Activated gamma-delta T cell treated with anti-CD3 and anti-CD28 coated beads, Interleukin-2, amount 50 U/mL, for 16 hours (primary cell): ENCODE measurements at places on chromosomes 4 and X.

GRCh38 chr4:40822420-40823166 lies 72.8 kb downstream of the NSUN7 start:
- DNase-seq: no peak

GRCh38 chr4:176226736-176227135 lies 31.4 kb upstream of the SPATA4 start:
- no peak for DNase-seq

GRCh38 chr4:172055046-172055445 lies 241.8 kb downstream of the GALNTL6 start:
- no peak for DNase-seq

GRCh38 chr4:100109921-100110320 lies 80.3 kb downstream of the DDIT4L start:
- no peak for DNase-seq

- no peak for DNase-seq
Measured at GRCh38 chrX:20373063-20373462, 106.4 kb upstream of the RPS6KA3 start.

DNA sequence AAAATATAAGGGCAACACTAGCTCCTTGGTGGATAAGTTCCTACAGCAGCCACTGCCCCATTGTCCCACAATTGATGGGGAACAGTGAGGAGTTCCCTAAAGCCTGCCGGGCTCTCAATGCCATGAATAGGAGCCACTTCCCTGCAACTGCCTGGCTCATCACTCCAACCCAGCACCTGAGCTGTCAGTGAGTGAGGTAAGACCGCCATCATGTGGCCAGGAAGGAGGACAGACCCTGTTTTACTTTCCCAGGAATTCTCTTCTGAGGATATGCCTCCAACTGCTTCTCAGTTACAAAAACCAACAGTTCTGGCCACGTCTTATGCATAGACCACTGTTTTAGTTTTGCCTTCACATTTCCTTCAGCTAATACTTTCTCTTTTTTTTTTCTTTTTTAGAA lies 45.5 kb downstream of the SRPX start:
- no peak for DNase-seq

DNA sequence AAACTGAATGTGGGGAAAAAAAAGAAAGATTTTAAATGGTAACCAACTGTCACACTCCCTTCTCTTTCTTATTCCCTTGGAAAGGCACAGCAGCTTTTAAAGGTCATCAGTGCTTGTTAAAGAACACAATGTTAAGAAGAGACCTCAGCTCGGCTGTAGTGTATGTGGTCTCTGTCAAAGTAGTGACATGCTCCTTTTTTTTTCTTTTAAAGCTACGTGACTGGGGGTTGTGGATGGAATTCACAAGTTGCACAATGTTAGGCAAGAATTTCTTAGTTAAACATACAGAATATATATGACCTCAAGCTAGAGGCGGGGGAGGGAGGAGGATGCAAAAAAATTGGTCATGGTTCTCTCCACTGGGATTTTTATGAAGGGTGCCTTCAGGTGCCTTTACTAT lies 45.6 kb downstream of the OCRL start:
- DNase-seq: no peak

DNA sequence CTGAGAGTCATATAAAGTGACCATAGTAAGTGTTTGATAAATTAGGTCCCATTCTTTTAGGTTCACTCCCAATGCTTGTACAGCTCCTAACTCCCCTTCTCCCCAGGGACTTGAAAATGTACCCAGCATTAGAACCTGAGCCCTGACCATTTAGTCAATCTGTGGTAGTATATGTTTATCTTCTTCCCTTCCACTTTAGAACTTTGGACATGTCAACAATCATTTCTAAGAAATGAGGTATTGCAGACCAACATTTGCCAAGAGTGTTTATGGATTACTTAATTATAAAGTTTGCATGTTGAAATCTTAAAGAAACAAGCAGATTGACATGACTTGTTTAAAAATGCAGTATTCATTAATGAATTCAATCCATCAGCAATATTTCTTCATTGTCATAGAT lies 26.0 kb downstream of the AFM start:
- DNase-seq: no peak

DNA sequence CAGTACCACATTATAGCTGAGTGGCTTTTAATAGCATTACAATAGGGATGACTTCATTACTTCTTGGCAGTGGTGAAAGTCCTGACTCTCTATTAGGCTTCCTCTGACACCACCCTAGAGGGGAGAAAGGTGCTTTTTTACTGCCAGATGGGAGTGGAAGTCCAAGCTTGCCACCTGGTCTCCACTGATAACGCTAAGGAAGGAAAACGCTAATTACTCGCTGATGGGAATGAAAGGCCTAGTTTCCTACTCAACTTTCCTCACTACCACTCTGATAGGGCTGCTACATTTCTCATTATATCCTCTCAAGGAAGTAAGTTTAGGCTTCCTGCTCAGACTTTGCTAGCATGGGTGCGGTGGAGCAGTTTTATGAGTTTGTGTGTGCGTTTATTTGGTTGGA lies 62.3 kb upstream of the PAGE3 start:
- DNase-seq: no peak

GRCh38 chr4:73583666-73584065 lies 36.6 kb downstream of the RASSF6 start:
- no peak for DNase-seq

DNA sequence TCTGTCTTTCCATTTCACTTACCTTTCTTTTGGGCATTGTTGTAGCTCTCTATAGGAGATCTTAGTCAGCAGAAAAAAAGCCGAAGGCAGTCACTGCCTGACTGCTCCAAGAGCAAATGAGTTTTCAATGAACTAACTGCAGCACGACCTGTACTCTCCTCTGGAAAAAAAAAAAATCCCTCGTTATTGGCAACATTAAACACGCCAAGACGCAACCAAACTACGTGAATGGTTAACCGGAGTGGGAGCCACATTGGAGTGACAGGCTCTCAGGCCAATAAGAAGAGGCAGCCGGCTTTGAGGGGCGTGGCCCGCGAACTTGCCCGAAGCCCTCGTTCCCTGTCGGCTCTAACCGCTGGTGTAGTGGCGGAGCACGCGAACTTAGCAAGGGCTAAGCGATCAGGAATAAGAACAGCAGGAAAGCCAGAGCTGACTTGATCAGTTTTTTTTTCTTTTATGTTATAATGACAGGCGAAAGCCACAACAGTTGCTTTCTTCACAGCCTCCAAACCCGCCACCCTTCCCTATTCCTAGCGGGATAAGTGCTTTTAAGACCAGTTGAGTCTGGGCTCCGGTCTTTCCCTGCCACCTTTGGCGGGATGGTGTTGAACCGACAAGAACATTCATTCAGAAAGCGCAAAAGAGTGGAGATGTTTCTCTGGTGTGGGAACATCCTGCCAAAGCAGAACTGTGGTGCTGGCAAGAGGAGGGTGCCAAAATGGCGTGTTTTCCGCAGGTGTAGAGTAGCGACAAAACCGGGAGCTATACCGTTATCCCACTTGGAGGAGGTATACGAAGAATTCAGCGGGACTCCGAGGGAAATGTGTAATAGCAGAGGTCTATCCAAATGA lies 80.0 kb downstream of the HMGN5 start:
- peak; percentile 67 for DNase-seq

DNA sequence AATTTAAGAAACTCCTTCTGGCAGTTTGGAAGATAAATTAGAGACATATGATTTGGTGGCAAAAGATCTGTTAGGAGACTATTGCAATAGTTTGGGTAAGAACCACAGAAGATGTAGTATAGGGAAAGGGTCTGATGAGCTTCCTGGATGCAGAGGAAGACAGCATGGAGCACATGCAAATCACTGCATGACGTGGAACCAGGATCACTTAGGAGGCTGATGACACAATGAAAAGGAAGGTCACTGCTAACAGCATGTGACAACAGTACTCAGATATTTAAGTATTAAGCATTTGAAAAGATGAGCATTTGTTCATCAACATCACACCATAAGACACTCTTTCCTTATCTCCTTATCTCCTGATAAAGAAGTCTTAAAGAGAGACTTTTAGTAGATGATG lies 167.8 kb upstream of the LDB2 start:
- no peak for DNase-seq

DNA sequence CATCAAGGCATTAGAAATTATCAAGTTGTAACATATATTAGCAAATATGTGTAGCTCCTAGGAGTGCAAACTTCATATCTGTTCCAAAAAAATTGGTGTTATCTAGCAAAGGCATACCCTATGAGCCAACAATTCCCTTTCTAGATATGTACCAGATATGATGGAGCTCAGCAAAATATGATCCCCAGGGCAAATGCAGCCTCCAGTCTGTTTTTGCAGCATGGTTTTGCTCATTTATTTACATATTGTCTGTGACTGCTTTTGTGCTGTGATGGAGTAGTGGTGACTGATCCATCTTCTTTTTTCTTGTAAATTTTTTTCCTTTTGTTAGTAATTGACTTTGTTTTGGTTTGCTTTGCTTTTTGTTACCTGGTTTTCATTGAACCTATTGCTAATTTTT lies 41.0 kb downstream of the CEP135 start:
- DNase-seq: no peak

GRCh38 chrX:15567886-15568616 lies 32.7 kb downstream of the ACE2 start:
- no peak for DNase-seq

DNA sequence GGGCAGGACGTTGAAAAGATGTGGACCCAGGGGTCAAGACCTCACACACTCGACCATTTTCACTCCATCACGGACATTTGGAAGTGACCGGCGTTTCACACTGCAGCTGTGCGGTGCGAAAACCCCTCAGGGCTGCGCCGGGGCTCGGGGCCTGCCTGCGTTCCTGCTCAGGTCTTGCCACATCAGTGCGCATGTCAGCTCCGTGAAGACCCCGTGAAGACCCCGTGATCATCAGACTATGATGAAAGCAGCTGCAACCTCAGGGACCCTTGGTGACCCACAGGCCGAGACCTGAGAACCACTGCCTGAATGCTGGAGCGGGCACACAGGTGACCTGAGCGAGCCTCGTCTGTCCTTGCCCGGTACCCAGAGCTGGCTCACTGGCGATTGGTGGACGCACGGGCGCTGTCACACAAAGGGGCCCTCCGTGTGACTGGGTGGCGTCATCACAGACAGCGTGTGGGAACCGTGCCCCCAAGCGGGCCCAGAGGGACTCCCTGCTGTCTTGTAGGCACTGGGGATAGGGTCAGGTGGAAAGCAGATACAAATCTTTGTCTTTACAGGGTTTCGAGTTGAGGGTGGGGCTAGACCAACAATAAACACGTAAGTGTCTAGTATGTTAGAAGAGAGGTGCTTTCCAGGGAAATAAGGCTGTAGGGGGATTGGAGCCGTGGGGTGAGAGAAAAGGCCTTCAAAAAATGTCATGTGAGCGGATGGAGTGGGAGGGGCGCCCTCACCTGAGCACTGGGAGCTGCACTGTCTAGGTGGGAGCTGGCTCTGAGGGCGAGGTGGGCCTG lies 12.7 kb downstream of the MSANTD1 start:
- DNase-seq: no peak

- DNase-seq: no peak
Measured at GRCh38 chr4:177386278-177386815, 55.9 kb downstream of the AGA start.

- no peak for DNase-seq
Measured at GRCh38 chr4:100555611-100556337, 38.0 kb upstream of the EMCN start.

DNA sequence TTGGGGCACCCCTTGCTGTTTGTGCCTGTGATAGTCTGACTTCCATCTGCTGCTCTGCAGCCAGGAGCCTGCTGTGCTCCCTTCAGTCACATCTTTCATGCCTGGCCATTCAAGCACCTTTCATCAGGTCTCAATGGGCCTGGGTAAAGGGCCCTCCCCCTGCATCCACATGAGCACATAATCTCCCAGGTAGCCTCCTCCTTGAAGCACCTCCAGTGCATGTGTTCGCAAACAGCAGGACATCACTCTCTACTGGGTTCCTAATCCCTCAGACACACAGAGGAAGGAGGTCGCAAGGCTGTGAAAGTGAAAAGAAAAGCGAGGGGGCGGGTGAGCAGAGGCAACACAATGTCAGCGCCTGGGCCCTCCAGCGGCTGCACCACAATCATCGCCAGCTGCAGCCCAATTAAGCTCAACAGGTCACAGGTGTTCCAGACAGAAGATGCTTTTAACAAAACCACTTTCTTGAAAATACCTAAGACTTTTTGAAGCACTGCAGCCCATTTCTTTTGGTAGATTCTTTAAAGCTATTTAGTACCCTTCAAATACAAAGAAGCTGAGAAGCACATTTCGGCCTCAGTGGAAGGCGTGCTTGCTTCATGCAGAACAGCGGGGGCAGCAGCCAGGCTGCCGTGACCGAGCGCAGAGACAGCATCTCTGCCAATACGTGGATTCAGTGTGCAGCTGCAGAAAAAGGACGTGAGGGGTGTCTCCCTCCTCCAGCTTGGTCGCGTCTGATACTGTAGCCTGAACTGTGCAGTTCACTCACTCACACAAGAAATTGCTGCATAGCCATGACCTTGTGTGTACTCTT lies 92.2 kb upstream of the SPRY1 start:
- DNase-seq: no peak

GRCh38 chrX:119753639-119754257 lies 4.6 kb upstream of the SOWAHD start:
- peak; percentile 20 for DNase-seq

DNA sequence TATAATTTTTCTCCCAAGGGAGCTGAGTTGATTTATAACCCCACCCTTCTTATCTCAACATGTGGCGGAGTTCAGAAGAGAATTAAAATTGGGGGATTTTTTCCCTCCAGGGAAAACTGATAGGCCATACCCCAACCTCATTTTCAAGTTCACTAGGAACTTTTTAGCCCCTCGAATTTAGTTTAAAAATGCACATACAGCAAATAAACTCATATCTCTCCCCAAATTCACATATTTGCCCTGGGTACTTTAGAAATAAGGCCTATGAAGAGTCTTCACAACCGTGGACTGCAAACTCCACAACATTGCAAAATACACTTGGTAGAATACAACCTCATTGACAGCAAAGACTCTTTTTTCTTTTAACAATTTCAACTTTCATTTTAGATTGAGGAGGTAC lies 206.7 kb upstream of the LEF1 start:
- DNase-seq: no peak

DNA sequence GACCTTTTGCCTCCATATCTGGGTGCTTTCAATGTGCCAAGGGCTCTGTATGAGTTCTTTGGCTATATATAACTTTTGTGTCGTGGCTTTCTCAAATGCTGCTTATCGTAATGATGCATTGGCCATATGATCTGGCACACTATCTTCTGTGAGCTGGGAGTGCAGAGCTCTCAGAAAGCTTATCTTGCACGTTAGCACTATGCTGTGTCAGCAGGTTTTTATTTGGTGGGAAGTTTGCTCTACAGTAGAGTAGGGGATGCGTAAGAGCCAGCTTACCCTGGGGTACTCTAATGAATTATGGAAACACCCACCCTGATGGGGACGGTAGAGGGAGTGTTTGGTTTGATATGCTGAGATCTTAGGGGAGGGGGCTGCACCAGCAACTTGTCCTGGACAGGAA lies 119.6 kb downstream of the FAAH2 start:
- no peak for DNase-seq

- DNase-seq: no peak
Measured at GRCh38 chr4:110869862-110870572, 247.1 kb upstream of the PITX2 start.

DNA sequence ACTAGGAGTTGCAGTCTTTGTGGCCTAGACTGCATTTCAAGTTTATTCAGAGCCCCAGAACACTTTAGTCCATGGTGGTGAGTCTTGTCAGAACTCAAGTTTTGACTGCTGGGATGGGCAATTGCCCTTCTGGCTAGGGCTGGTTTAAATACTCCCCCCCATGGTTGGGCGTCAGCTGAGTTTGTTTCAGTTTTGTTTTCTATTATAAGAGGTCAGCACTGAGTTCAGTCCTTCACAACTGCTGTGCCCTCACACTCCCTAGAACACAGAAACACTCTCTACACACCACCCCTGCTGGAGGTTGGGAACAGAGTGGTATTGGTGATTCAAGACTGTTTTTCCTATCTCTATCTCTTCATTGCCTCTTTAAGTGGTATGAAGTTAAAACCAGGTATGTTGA lies 217.0 kb downstream of the GUCY2F start:
- DNase-seq: no peak
